ENCODE measurements at places on chromosomes 7 and 10.

DNA sequence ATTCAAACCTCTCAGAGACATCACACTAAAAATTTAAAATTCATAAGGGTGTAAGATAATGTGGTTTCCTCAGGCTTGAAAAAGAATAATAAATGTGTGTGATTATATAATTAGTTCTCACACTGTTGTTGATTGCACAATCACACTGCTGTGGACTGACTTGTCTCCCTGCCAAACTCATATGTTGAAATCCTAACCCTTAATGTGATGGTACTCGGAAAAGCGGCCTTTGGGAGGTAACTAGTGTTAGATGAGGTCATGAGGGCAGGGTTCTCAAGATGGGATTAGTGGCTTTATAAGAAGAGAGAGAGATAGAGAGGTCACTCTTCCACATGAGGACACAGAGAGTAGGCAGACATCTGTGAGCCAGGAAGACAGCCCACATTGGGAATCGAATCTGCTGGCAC is 128.5 kb upstream of the COL1A2 start:
- no peak for DNase-seq

- no peak for DNase-seq
These were observed 213.1 kb upstream of the FRMD4A start for GRCh38 chr10:14543904-14544210.

DNA sequence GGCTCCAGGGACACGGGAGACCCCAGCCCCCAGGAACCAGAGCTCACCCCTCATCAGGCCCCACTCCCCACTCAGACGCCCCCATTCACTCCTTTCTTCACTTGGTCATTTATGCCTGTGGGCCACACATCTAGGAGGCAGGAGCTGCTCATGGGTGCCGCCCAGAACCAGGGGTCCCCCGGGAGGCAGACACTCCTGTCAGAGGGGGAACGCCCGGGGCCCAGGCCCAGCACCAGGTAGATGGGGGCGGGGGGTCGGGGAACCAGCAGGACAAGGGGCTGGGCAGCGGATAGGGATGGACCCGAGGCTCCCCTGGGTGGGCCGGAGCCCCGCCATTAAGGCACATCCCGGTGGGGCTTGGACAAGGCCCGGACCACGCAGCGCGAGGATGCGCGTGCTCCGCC is 11.8 kb downstream of the CALY start:
- no peak for DNase-seq

DNA sequence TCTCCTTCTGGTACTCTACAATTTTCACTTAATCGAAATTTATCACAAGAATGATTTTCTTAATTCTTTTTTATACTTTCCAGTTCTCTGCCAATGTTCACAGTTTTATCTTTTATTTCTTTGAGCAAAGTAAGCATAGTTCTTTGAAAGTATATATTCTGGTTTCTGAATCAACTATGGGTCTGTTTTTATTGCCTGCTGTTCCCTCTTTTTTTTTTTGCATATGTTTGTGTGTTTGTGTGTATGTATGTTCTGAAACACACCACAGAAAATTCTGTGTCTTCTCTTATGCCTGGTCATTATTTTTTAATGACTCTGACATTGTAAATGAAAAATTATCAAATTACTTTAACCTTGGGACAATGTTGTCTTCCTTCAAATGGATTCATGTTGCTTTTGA is 15.9 kb upstream of the TMEM273 start:
- no peak for DNase-seq

- DNase-seq = no peak
These were observed 60.6 kb upstream of the LAMB1 start for GRCh38 chr7:108063520-108063933.

GRCh38 chr10:125148528-125148927 is 11.8 kb downstream of the CTBP2 start:
- no peak for DNase-seq

DNA sequence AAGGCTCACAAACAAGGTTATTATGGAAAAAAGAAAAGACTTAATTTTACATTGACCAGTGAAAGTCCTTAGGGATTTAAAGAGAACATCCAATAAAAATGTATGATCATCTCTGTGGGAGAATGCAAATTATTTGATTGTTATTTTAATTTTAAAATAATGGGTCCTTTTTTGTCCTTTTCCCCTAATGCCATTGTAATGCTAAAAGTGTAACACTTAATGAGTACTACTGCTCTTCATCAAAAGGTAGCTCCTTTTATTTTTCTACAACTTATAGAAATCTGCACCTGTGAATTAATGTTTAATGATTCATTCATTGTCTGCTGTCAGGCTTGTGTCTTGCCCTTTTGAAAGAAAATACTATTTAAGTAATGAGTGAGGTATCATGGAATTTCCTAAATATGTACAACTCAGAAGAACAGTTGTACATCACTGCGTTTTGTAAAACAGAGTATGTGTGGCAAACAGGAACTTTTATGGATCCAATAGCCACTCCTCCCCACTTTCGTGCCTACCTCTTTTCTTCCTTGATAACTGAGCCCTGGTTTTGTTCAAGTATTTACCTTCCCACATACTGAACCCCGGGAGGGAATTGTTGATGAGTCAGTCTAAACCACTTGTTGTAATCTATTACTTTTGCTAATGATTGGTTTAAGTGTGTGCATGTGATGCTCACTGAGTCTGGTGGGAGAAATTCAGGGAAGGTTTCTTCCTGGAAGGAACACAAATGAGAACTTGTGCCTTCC is 19.9 kb upstream of the TRUB1 start:
- no peak for DNase-seq

- no peak for DNase-seq
These were observed 84.7 kb downstream of the SNX10 start for GRCh38 chr7:26376175-26376917.

GRCh38 chr7:97307521-97308108 is 190.1 kb downstream of the SDHAF3 start:
- no peak for DNase-seq

DNA sequence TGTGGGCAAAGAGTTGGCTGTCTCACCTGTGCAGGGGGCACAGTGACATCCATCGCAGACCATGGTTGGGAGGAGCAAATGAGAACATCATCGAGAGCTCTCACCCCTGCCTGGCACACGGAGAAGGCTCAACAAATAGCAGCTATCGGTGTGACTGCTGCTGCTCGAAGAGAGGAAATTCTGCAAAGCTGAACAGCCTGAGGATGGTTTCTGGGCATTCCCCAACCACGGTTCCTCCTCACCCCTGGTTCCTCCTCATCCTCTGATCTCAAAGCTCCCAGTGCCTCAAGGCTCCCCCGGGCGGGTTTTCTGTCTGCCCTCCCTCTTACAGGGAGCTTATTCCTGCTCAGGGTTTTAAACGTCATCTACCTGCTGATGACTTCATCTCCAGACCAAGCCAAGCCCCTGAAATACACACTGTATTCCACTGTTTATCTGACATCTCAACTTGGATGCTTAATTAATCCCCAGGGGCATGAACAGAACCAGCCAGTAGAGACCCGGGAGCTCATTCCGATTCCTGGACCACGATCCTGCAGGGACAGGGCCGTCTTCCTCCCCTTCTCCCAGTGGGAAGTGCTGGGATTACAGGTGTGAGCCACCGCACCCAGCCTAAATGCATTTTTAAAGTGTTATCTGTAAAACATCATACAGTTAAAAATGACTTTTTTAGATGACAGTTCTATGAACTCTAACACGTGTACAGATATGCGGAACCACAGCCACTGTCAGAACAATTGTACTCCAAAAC is 19.5 kb upstream of the NOM1 start:
- no peak for DNase-seq

DNA sequence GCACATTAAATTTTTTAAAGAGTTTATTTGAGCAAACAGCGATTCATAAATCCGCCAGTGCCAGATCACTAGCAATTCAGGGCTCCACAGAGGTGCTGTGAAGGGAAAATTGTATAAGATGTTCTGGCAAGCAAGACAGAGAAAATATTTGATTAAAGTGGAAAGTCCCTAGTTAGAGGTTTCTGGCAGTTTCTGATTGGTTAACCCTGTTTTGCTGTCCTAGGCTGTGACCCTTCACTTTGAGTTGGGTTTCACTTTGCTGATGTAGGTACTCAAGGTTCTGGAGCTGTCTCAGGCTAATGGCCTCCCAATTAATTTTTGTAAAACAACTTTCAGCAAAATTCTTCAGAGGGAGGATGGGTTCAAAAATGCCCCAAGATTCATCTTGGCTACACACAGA is 79.4 kb upstream of the NXPH1 start:
- DNase-seq = no peak

DNA sequence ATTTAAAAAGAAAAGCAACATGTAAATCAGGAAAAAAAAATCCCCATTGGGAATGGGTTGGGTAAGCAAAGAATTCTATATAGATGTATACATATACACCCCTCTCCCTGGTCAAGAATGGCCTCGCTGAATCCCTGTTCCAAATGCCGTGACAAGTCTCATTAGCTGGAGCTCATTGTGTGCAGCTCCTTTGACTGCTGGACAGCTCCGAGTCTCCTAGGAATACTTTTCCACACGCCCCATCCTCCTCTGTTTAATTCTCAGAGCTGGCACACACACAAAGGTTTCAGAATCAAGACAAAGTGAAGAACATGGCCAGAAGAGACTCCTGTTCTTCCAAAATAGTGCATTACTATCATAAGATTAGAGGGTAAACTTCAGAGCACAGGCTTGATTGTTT is 130.9 kb upstream of the MKLN1 start:
- DNase-seq = no peak

DNA sequence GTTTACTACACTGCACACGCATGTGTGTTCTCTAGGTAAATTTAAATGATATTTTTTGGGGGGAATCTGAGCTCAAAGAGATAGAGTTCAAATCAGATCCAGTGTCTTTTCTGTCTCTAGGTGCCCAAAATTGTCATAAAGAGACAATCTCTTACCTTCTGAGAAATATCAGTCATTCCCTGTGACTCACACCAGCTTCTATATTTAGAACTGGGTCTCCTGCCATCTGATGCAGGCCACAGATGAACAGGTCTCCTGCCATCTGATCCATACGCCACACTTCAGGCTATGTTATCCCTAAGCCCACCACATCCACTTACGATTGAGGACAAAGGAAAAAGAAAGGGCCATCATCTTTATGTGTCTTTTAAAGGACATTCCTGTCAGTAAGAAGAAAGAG is 136.3 kb upstream of the LAMB4 start:
- no peak for DNase-seq

DNA sequence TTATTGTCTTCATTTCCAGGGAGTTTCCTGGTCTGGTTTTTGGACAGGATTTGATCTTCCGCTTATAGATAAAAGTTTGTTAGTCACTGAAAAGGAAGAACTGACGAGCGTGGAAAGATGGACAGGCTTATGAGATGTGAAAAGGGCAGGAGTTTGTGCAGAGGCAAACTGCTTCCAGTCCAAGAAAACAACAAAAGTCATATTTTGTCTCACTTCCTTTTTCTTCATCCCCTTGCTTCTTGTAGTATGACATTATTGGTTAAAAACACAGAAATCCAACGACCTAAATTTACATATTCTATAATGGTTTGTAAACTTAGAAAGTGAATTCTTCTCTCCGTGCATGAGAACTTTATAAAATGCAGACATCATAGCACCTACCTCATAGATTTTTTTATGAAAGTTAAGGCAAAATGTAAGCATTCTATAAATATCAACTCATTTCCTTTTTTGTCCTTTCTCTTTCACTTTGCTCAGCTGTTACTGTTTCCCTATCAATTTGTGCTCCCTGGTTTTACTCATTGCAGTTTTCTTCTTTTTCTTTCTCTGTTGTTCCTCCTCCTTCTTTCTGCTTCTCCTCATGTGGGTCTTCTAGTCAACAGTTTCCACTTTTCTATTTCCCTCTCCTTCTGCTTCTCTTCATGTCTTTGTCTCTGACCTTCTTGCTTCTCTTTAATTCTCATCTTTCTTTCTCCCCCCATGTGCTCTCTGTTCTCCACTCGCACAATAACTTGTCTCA is 370.2 kb downstream of the ARL4A start:
- DNase-seq = peak; percentile 15

DNA sequence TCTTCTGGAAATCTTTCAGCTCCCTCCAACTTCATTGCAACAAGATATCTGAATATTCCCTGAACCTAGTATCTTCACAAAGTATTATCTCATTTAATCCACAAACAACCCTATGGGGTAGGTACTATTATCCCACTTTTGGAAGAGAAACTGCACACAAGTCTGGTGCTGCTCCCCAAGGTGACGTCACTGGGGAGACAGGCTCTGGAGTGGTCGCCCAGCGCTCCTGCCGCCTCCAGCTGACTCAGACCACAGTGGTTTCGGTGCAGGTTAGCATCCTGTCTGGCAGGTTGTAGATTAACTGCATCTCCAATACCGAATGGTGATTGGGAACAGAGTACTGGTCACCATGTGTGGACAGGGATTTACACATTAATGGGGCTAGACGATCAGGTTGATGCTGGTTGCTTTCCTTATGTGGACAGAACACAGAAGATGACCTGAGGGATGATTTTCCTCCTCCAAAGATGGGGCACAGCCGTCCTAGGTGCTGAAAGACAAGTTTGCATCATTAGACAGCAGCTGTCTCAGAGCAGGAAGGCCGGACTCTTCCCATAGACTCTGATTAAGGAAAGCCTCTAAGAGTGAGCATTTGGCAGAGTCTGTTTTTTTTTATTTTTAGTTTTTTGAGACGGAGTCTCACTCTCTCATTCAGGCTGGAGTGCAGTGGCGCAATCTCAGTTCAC is 128.6 kb downstream of the TRRAP start:
- DNase-seq = no peak

GRCh38 chr7:3304131-3304530 is 3.1 kb downstream of the SDK1 start:
- no peak for DNase-seq

DNA sequence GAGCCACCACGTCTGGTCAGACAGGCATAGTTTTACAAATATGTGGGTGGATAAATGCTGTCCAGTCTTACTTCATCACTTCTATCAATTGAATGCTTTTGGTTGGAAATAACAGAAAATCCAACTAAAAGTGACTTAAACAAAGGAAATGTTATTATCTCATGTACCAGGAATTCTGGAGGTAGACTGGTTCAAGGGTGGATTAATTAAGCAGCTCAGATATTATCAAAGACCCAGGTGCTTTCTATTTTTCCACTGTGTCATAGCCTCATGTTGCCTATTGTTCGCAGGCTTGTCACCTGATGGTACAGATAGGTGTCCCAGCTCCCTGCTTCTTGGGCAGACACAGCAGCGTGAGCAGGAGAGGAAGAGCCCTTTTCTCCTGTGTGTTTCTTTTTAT is 156.1 kb upstream of the CTBP2 start:
- no peak for DNase-seq

GRCh38 chr10:80506189-80506575 is 31.5 kb upstream of the SH2D4B start:
- DNase-seq = peak; percentile 87

Measured in kidney capillary endothelial cell (primary cell).